ENCODE measurements at places on chromosomes 13 and 19. TPM values are rescaled to one million over a fixed set of nuclear protein-coding genes. Genes with fewer than 3 reads are reported as not detected.

DNA sequence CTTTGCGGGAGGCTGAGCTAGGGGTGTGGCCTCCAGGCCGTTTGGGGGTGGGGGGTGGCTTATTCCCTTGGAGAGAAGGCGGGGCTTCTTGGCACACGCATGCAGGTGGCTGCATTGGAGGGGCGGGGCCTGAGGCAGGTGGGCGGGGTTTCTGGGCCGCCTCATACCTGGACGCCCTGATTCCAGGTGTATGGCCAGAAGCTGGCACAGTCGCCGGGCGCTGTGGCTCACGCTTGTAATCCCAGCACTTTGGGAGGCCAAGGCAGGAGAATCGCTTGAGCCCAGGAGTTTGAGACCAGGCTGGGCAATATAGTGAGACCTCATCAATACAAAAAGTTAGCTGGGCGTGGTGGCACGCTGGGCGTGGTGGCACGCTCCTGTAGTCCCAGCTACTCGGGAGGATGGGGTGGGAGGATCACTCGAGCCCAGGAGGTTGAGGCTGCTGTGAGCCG lies 7.8 kb downstream of the ABCA7 start:
- DNase-seq = peak; percentile 75

The SYMPK gene
- total RNA-seq = 67.4 TPM

- DNase-seq = peak; percentile 65
These were observed 3.5 kb upstream of the UBAC2 start for GRCh38 chr13:99197117-99197651.

The CGB8 gene
- total RNA-seq = not detected

- no peak for DNase-seq
These were observed 43.5 kb upstream of the CYP2B6 start for GRCh38 chr19:40947573-40947972.

DNA sequence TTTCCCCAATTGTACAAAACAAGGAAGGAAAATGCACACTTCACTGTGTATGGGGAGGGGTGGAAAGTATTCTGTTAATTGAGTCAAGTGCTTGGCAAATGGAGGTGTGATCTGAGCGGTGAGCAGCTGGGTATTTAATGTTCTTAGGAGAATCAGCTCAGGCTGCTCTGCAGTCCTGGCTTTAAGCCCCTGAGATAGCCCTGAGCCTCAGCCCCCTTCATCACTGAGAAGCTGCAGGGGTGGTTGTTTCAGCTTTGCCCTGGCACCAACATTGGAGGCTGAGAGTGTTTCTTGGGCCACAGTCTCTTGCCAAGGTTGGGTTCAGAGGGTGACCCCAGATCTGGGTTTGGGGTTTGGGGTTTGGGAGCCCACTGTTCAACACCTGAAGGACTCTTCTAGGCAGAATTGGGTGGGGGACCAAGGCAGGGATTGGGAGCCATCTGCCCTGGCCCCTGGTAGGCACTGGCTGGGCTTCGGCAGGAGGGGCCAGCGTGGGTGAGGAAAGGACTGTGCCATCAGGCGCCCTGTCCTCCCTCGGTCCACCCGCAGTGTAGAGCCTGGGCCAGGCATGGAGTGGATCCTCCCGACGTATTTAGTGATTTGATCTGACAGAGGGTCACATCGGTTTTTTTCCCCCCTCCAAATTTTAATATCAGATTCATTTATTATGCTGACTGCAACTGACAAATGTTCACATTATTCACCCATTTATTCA lies 66.7 kb upstream of the ZNF536 start:
- no peak for DNase-seq

The IFNL1 gene
- total RNA-seq = not detected

The KIR3DL1 gene
- not detected for total RNA-seq

The CPAMD8 gene
- 5.8 TPM for total RNA-seq

- no peak for DNase-seq
These were observed 2.2 kb downstream of the RGCC start for GRCh38 chr13:41459432-41460073.

The ACP7 gene
- not detected for total RNA-seq

DNA sequence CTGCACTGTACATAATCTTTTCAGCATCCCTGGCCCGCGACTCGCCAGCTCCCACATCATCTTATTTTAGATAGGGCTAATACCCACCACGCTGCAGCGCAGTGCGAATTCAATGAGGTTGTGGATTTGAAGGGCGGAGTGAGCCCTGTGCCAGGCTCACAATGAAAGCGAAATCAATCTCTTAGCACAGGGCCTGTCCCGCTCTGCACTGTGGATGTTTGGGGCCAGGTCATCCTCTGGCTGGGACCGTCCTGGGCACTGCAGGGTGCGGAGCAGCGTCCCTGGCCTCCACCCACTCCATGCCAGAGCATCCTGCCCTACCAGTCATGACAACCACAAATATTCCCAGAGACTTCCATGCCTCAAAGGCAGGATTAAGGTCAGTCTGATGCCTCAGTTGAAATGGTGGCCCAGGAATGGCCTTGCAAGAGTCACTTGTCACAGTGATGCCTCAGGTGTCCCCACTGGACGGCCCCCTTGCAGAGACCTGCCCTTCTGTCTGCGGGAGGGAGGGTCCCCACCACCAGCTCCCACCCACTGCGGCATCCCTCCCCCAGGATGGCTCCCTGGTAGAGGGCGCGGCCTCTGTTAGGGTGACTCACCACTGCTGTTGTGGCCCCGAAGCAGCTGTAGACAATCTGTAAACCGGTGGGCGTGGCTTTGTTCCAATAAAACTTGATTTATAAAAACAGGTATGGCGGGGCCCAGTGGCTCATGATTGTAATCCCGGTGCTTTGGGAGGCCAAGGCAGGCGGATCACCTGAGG lies 5.6 kb downstream of the UHRF1 start:
- DNase-seq = peak; percentile 85

DNA sequence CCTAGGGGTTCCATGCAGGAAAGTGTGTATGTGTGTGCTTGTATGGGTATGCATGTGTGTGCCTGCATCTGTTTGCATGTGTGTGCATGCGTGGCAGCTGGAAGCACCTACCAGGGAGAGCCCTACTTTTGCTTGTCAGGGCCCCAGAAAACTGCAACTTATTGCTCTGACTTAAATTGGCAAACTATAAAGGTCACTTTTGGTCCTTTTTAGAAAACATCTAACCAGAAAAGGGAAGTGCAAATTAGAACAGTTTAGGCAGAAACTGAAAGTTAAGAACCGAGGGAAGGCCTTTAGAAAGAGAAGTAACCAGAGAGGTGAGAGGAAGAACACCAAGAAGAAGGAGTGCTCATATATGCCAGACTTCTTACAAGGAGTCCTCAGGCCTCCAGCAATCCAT lies 32.5 kb downstream of the DLEU7 start:
- no peak for DNase-seq

- DNase-seq = no peak
These were observed 1.2 kb upstream of the ZNF579 start for GRCh38 chr19:55581823-55582223.

Data from mucosa of descending colon (tissue), 3 donors.